ENCODE measurements at places on chromosomes 2 and 18.

- no peak for DNase-seq
Measured at GRCh38 chr2:102143450-102143985, 972 bp downstream of the IL1R1 start.

DNA sequence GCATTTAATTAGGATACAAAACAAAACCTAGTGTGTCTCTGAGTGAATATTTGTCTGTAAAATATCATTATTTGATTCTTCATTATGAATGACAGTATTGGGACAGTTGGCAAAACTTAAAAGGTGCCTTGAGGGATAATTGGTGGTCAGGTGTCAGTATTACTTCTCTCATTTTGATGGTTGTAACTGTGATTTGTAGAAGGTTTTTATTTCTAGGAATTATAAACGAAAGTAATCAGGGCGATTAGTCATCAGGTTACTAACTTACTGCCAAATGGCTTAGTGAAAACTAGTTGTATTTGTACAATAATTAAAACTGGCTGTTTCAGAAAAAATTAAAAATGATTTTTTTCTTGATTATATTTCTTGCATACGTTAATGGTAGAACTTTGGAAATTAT is 117.6 kb downstream of the BIRC6 start:
- DNase-seq: no peak

DNA sequence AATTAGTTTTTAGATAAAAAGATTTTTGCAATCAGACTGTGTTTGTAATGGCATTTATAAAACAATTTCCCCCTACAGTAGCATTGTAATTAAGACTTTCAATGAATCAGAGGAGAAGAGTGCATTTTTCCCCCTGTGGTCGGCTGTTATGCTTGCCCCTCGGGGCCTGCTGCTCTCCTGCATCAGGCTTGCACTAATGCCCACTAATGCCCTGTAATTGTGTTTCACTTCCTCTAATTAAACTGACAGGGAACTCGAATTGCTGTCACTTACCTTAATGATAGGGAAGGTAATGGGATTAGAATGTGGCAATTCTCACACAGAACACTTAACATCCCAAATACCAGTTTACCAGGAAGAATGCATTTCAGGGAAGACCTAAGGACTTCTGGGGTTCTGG is 61.2 kb upstream of the LRRTM1 start:
- no peak for DNase-seq

DNA sequence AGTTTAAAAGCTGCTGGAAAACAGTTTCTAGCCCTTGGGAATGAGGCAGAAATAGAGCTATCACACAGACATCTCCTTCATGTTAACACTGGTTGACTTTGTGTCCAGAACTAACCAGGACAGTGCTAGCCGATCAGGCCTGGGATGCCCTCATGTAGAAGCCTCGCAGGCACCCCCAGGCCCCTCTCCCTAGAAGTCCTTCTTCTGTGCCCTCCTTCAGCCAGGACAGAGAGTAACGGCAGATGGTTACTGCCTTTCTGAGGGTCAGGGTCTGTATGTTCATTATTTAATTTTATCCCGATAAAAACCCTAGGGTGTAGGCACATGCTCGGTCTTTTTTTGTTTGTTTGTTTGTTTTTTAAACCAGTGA is 10.7 kb upstream of the RPL31 start:
- DNase-seq: no peak

DNA sequence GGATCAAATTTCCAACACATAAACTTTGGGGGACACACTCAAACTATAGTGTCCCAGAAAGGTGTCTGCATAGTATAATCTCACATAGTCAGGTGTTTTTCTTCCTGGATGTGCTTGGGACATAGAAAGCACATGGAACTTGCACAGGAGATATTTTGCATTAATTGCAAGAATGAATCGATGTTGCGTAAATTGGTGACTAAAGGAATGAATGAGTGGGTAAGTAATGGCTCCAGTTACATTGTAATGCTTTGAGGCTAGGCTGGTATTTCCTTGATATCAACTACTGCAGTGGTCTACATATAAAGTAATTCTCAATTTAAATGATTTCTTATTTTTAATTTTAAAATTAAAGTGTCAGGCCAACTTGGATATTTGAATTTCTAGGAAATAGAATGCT is 53.4 kb downstream of the SH3RF3 start:
- DNase-seq: no peak

- DNase-seq: no peak
Measured at GRCh38 chr18:58402247-58402646, 226.6 kb downstream of the ALPK2 start.

GRCh38 chr2:4499316-4500030 is 796.1 kb downstream of the DCDC2C start:
- DNase-seq: no peak

DNA sequence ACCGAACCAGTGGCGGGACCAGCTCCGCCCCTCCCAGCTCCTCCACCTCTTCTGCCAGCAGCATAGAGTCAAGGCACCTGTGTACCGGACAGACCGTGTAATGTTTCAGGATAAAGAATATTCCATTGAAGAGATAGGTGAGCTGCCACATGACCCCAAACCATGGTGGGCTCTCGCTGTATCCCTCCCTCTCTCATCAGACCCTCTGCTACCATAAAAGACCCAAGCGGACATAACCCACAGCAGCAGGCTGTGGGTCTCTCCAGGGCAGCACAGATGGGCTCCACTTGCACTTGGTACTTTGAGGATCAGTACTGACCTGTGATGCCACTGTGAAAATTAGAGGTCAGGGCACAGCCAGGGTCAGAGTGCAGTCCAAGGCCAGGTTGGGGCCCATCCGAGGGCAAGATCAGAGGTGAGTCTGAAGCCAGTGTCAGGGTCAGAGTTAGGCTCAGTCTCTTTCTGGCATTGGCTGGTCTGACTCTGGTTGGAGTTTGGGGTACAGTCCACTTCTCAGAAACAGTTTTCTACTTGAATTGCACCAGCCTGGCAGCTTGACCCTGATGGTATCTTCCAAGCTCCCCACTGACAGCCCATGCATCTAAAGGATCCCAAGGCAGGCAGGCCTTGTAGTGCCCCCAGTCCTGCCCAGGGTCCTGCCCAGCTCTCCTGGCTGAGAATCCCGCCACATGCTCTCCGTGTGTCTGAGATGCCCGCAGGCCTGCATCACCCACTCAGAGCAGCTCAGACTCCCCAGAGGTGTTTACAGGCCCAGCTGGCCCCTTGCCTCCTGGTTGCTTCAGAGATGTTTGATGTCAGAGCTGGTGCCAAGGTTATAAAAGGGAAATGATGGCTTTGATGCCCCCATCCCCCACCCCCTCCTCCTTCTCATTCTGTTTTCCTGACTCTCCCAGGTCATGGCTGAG is 212.1 kb downstream of the DYSF start:
- no peak for DNase-seq

- no peak for DNase-seq
Measured at GRCh38 chr2:176039375-176039774, 37.3 kb upstream of the LNPK start.

- DNase-seq: no peak
Measured at GRCh38 chr2:102366406-102367112, 11.0 kb downstream of the IL18R1 start.

GRCh38 chr18:55351980-55352714 is 235.8 kb downstream of the TCF4 start:
- no peak for DNase-seq
